ENCODE measurements at places on chromosomes 1 and 21.

DNA sequence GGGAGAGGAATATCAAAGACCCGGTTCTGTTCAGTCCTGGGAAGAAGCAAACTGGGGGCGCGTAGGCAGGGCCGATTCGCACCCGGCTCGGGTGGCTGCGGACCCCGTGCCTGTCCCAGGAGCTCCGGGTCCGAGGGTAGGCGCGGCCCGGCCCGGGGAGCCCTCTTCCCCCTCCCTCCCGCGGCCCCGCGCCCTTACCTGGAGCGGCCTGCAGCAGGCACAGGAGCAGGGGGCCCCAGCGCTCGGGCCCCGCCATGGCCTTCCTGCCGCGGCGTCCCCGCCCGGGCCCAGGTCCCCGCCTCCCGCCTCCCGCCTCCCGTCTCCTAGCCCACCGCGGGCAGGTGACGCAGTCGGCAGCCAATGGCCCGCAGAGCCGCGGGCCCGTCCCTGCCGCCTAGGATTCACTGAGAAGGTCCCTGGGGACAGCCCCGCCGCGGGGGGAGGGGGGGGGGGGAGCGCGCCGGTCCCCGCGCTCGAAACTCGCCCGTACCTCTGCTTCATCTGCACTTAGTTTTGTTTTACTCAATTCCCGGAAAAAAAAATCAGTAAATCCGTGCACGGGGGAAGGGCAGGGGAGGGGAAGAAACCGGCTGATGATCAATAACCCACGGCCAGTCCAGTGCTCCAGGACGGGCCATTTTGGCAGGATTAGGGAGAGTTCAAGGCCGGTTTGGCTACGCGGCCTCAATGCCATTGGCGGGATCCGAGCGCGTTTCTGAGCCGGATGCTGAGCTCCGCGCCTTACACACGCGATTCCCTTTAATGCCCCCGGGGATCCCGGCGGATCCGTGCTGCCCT is at the start of gene IFNLR1:
IFNLR1 (minus strand) TSS at position 297 of the 798 bp plus-strand sequence; CDS start at position 256, 41 bp downstream.
- DNase-seq: no peak

- DNase-seq: no peak
Observed at GRCh38 chr21:36210779-36211659, 54.4 kb downstream of the DOP1B start.

DNA sequence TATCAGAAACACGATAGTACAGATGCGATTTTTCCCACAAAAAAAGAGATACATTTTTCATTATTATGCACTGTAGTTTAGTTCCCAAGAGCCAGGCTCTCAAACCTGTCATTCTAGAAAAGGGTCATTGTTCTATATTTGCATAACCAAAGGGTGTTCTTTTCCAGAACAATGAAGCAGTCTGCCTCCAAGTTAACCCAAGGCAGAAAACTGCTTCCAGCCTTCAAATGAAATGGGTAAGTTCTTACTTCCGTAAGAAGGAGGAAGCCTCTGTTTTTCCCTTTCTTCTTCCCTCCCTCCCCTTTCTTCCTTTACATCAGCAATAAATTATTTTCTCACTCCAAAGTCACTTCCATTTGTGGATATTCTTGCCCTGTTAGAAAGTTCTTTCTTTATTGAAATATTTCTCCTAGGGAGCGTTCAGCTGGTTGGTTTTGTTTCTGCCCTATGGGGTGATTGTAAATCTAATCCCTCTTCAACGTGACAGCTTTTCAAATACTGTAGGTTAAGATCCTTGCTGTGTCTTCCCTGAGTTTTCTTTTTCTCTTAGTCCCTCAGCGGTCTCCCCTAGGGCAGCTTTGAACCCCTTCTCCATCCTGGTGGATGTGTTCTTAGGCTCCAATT is 77.3 kb upstream of the PTGFRN start:
- no peak for DNase-seq

- no peak for DNase-seq
Observed at GRCh38 chr1:206709772-206710459, 25.2 kb downstream of the MAPKAPK2 start.

DNA sequence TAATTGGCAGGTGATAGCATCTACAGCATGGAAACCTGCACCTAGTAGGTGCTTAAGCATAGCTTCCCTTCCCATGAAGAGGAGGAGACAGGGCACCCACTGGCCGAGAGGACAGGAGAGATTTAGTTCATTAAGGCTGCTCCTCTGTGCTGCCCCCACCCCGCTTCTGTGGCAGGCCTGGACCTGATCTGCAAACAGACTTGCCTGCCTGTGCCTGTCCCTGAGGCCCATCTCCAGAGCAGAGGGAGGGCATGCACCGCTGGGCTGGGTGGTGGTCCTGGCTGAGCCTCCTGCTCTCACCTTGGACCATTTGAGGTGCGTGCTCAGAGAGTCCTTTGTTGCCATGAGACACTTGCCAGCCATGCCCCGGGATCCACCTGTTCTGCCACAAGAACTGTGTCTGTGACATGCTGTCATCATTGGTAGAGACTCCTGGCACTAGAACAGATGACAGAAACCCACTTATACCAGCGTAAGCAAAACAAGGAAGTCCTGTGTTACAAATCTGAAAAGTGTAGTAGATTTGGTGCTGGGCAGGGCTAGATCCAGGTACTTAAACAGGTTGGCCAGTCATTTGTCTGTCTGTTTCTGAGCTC is 55.6 kb downstream of the PTPRF start:
- no peak for DNase-seq

DNA sequence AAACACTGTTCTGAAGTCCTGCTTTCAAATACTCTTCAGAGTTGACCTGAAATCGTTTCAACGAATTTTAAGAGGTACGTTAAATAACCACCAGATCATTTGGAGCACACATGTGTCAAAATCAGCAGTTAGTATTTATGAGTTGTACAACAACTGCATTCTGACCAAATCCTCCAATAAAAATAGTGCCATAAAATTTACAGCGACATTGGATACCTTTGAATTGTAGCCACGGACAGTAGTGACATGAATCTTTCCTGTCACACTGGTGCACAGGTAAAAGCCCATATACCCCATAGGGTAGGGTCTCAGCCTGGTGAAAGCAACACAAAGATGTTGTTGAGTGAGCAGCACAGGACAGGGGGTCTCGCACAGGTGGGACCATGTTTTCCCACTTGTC is 121.5 kb downstream of the CLIC6 start:
- no peak for DNase-seq

DNA sequence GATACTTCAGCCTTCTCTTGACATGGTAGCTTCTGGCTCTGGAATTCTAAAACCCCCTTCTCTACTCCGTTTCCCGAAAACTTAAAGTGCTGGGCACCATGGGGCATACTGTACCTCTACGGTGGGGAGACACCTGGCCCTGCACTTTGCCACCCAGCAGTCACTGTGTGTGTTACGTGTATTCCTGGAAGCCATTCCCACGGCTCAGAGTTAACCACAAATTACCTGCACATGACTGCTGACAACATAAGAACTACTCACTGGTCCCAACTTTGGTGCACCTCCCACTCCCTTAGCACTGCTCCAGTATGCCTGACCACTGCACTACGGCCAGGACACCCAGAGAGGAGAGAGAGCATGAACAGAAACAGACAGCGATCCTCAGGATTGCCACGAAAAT is 29.4 kb upstream of the TMPRSS2 start:
- DNase-seq: no peak

DNA sequence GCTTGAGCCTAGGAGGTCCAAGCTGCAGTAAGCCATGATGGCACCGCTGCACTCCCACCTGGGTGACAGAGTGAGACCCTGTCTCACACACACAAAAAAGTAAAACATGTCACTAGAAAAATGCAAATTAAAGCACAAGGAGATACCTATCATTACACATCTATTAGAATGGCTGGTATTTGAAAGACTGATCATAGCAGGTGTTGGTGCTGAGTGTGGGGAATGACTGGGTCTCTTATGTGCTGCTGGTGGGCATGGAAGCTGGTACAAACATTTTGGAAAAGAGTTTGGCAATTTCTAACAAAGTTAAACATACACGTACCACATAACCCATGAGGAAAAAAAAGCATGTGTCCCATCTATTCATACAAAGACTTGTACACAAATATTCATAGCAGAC is 142.1 kb upstream of the ZBTB40 start:
- DNase-seq: no peak

DNA sequence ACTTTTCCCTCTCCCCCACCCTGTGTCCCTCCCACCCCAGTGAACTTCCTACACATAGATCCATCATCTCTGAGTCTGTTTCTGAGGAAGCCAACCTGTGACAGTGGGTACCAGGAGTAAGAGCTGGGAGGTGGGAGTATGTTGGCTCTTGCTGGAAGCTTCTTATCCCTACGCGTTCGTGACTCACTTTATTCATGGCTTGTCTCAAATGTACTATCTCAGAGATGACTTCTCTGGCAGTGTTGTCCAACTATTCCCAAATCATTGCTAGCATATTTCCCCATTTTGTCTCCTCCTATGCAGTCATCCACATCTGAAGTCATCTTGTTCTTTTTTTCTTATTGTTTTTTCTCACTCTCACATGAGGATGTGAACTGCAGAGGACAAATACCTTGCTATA is 88.0 kb downstream of the HIVEP3 start:
- DNase-seq: no peak

- DNase-seq: no peak
Observed at GRCh38 chr1:91736715-91737615, 149.0 kb downstream of the TGFBR3 start.

GRCh38 chr1:23385119-23385621 is 15.5 kb upstream of the ZNF436 start:
- no peak for DNase-seq

- DNase-seq: no peak
Observed at GRCh38 chr1:18485227-18485626, 4.5 kb downstream of the KLHDC7A start.
